ENCODE measurements at places on chromosomes 12 and 14. TPM values are rescaled to one million over a fixed set of nuclear protein-coding genes. Genes with fewer than 3 reads are reported as not detected.

GRCh38 chr12:129269756-129270495, 416.6 kb downstream of the GLT1D1 start:
- DNase-seq = no peak

- no peak for DNase-seq
Observed at GRCh38 chr14:78946949-78947348, 776.8 kb downstream of the NRXN3 start.

DNA sequence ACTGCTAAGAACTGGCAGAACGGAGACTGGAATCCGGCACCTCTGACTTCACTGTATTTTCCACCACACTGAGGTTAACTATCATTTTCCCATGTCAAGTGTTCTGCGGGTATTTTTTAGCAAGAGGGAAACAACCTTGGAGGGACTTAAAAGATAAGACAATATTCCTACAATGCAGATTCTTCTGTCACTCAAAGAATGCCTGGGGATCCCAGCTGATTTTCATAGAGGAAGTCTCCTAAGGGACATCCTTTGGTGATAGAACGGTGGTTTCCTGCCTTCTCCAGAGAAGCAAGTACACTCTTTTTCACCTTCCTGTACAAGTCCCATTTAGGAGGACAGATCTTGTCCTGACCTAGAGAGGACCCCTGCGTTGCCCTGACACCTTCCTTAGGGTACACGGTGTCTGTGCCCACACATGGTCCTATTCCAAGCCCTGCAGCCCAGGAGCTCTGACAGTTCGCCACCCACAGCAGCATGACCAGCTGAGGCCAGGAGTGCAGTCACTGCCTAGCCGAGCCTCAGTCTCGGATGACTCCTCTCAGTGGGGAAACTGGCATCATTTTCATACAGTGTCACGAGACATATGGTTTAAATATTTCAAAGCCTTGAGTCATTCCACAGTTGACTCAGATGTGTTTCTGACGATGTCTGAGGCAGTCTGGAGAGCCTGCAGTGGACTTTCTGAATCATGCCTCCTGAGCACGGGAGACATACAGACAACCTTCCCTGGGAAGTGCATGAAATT, 181.3 kb upstream of the FKBP4 start:
- DNase-seq = peak; percentile 94

ASB2 gene
- 0.78 TPM for total RNA-seq

GRCh38 chr12:124328116-124328515, 33.2 kb downstream of the RFLNA start:
- DNase-seq = no peak
